ENCODE measurements at places on chromosomes 2 and 18.

DNA sequence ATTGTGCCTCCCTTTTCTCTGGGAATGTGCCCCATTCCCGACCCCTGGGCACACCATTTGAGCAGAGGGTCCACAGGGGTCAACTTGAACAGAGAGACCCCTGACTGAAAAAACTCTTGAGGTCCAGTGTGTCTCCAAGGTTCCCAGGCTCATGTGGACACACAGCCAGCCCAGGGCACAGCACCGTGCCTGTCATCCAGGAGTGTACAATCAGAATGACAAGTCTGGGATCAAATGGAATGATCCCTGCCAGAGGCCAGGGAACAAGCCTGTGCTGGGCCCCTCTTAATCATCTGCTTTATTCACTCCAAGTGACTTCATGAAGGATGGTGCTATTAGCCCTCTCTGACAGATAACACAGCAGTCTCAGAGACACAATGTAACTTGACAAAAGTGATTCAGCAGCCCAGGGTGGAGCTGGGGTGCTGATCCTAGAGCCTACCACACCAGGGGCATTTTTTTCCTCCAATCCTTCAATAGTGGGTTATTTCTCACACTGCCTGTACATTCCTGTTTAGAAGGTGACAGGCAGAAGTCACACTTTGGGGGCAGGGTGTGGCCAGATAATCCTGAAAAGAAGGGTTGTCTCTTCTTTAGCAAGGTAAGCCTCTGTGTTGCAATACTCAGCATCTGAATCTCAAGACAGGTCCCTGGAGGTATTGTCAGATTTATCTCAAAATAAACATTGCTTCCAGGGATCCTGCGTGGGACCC, 84.0 kb upstream of the TMEM200C start:
- DNase-seq = no peak

GRCh38 chr2:214995926-214996670, 142.3 kb downstream of the ABCA12 start:
- no peak for DNase-seq

GRCh38 chr2:36697424-36698066, 1.0 kb downstream of the VIT start:
- DNase-seq = no peak

- DNase-seq = no peak
Measured at GRCh38 chr2:75204833-75205232, 5.5 kb upstream of the TACR1 start.

- DNase-seq = no peak
Measured at GRCh38 chr2:177282181-177282641, 17.7 kb upstream of the NFE2L2 start.

DNA sequence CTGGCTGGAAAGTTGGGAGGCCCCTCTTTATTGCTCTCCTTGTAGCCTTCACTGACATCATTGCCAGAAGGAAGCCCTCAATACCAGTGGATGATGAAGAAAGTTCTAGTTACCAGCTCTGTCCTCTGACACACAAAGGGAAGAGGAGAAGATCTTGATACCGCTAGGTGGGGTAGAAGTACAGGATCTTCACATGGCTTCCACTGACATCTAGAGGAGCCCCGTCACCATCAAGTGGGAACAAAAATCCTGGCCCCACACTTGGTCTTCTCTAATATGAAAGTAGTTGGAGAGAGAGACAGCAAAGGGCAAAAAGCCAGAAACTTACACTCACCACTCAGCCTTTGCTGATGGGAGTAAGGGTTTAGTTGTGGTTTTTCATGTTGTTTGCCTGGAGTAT, 12.4 kb downstream of the XIRP2 start:
- no peak for DNase-seq

DNA sequence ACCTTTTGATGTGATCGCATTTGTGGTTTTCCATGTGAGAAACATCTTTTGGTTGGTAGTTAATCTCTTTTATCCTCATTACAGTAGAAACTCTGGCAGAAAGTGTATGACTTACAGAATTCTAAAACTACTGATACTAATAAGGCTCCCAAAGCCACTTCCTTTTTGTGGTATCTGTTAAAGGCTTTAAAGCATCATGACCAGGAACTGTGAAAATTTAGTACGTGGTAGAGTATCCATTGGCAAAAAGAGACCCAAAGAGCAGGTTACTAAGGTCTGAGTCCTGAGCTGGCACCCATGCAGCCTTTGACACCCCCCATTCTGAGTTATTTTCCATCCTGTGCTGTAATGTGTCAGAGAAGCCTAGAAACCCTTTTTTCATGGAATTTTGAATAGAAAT, 94.5 kb downstream of the DPP4 start:
- no peak for DNase-seq

GRCh38 chr2:197435598-197436420, 981 bp upstream of the SF3B1 start:
- no peak for DNase-seq

GRCh38 chr2:237016121-237016915, 69.4 kb upstream of the COPS8 start:
- no peak for DNase-seq

GRCh38 chr18:70982292-70982691, 693.4 kb downstream of the SOCS6 start:
- DNase-seq = no peak

DNA sequence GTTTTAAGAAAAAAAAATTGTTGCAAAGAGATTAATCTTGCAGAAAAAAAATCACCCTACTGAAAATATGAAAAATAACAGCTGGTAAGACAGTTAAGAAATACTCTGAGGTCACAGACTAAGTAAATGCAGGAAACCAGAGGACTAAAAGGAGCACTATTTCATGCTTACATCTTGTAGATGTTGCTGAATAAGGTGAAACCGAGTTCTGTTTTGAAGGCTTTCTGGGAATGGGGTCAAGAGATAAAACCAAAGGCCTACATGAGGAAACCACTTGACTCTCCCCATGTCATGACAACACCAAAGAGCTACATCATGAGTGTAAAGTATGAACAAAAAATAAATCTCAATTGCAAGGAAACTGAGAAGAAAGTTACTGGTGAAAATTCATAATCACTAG, 197.6 kb downstream of the LRP1B start:
- DNase-seq = no peak

DNA sequence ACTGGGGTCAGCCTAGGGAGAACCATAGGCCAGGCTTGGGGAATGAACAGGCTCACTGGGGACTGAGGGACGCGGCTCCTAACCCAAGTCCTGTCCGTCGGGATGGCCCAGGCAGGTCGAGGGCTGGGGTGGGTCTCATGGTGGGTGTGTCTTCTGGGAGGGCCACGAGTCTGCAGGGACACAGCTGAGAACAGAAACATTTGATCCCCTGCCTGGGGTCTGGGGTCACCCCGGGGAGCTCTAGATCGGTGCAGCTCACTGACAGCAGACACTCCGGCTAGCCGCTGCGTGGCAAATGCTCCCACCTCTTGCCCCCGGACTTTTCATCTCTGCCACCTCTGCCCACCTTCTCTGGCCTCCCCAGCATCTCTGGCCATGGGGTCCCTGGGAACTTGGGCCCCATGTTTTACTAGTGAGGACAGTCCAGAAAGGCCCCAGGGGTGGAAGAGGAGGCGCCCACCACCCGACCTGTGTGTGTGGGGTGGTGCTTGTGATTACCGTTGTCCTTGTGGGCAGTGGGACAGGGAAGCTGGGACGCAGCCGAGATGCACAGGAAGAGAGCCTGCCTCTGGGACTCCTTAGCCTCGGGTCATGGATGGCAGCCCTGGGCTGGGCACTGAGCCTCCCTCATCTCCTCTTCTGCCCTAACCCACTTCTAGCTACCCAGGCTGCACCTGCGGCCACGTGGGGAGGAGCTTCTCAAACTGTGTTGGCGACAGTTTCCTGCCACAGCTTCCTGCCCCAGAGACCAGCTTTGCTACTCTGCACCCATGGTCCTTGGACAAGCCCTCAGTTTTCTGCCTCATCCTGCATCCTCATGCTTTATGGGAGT, 4.9 kb downstream of the ZAP70 start:
- peak; percentile 60 for DNase-seq

- peak; percentile 39 for DNase-seq
Measured at GRCh38 chr2:230723363-230723762, 10.7 kb downstream of the CAB39 start.

GRCh38 chr18:46332921-46333341, 228.7 kb downstream of the HAUS1 start:
- no peak for DNase-seq

GRCh38 chr18:13232086-13232917, 13.7 kb downstream of the LDLRAD4 start:
- no peak for DNase-seq

DNA sequence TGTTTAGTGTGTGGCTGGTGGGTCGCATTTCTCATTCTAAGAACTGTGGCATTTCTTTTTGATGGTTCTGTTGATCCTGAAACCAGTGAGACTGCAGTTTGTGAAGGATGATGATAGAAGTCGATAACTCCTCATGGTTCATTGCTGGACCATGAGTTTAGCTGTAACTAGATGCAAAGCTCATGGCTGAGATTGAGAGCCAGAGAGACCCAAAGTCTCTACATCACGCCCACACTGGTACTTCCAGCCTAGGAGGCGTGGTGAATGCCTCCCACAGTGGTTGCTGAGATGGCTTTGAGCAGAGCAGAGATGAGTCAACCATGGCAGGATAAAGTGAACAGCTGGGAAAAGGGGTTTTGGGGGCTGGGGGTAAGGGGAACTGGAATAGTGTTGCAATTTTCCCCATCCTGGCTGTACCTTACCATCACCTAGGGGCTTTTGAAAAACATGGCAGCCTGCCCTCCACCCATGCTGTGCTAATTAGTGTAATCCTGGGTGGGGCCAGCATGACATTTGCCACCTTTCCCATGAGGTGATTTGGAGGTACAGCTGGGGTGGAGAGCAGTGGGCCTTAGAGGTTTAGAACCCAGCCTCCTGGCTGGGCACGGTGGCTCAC, 24.1 kb downstream of the INPP4A start:
- DNase-seq = no peak

DNA sequence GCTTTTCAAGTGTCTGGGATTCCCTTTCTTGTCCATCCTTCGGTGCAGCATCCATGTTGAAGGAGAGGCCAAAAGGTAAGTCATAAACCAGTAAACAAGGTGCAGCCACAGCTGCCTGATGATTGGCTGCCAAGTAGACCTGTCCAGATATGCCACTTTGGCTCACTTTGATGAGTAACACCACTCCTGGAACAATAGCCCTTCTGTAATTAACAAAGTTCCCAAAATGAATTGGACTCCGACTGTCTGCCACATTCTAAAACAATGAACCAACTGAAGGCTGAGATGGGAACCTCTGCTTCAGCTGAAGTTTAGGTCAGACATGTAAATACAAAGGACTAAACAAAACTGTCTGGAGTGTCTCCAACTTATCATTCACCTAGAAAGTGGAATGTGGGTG, 82.2 kb upstream of the LGALSL start:
- DNase-seq = no peak

DNA sequence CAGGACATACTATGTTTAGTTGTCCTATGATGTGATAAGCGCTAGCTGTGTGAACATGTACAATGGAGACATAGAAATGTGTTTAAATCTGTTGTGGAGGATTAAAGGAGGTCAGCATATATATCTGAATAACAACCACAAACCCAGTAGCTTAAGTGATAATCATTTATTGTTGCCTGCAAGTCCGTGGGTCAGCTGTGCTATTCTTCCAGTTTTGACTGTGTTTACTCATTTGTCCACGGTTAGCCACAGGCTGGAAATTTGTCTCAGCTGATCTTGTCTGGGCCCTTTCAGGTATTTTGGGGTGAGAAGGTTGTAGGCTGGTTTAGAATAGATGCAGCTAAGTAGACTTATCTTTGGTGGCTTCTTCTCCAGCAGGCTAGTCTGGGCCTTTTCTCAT, 110.4 kb downstream of the PARD3B start:
- DNase-seq = no peak

DNA sequence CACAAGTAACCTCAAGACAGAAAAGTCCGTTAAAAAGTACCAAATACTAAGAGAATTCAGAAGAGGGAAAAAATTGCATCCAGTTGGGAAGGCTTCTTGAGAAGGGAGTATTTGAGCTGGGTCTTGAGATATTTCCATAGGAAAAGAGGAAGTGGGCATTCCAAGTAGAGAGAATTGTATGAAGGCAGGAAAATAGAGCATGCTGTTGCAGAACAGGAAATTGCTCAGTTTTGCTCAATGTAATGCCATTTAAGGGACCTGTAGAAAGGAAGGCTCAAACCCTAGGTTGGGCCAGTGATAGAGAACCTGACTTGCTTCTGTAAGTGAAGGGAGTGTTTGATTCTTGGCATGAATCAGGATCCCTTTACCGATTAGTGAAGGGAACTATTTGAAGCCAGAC, 1.0 kb upstream of the ZC3H8 start:
- DNase-seq = no peak

DNA sequence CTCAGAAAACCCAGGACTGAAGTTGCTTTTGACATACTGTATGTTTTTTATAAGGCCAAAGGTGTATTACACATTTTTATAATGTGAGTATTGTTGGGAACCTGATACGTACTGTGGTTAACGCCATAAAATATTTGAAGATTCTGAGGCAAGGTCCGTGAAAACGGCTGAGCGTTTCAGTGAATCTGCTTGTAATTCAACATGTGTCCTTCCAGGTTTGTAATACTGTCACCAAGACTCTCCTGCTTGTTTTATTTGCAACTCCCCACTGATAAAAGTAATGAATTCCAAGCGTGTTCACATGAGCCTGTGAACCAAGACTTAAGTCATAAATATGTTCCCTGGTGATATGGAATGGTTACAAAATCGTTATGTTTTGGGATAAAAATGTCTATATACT, 23.9 kb upstream of the FRZB start:
- no peak for DNase-seq

DNA sequence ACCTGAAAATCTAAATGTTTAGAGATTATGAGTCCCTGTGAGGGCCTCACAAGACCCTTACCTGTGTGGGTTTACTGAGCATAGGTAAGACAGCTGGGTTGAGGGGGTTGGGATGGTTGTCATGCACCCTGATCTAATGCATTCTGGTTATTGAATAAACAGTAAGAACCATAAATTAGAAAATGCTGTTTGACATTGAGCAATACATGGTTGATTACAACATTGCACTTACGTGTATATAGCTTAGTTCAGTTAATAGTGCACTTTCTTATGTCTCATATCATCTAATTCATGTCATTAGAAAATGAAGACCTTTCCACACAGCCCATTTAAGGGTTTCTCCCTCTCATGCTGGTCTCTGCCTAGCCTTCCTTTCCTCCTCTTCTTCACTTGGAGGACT, 253.5 kb upstream of the ATP5MC3 start:
- no peak for DNase-seq

GRCh38 chr2:1053786-1054185, 103.1 kb downstream of the SNTG2 start:
- DNase-seq = no peak

GRCh38 chr2:10765914-10766313, 44.5 kb downstream of the ATP6V1C2 start:
- no peak for DNase-seq

- DNase-seq = no peak
Measured at GRCh38 chr18:5649439-5649838, 105.6 kb upstream of the EPB41L3 start.

DNA sequence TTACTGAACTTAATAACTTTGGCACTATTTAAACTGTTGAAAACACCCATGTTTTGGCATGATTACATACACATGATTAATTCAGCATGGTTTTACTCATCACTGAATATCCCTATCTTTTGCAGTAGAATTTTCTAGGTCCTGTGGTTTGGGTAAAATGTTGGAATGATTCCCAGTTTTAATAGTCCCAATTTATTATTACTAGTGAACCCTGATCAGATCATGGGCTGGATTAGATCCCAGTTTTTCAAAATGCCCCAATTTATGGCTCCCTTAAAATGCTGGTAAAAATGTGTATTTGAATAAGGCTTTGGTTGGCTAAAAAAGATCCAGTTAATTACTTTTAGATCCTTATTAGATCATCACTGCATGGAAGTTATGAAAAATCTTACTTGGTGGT, 273.6 kb upstream of the NRP2 start:
- no peak for DNase-seq

Measured in effector CD4-positive, alpha-beta T cell (primary cell).